ENCODE measurements at places on chromosomes 5 and 9.
A peak's percentile ranks its signal among the peaks of the same experiment; 100 is the strongest.

- no peak for DNase-seq
These were observed 111.8 kb downstream of the HMHB1 start for GRCh38 chr5:143923634-143924266.

GRCh38 chr5:92313385-92313784 is 930.3 kb upstream of the ARRDC3 start:
- DNase-seq: no peak

DNA sequence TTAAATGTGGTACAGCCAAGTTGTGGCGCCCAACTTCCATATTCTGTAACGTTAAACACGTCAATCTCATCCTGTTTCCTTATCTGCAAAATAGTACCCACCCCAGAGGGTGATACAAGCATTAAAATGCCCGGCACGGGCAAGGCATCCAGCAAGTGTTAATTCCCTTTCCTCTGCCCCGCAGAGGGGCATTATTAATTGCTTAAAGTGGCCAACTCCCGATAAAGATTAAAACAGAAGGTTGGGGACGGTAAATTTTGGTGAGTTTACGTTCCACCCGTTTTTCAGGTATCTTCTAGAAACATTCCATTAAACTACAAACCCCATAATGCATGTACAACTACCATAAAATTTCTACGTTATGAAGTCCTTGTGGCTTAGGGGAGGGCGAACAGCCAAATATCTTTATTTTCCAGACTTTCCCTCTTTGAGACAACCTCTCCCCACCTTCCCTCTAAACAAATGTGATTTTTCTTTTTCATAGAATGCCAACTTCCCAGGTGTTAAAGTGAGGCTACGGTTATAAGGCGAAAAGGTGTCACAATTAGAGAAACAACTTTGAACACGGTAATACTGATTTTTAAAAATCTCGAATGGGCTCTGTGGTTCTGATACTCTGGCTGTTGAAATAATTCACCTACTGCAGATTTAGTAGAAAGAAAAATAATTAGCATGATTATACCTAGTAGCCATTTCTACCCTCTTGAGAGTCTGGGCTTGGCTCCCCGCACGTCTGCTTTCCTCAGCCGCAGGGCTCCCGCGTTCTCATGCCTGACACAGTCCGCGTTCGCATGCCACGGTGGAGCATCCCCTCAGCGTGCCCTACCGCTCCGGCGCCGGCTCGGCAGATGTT is 1.2 kb upstream of the GPBP1 start:
- no peak for DNase-seq

GRCh38 chr5:168979135-168979534 is 321.8 kb downstream of the SLIT3 start:
- no peak for DNase-seq

- no peak for DNase-seq
These were observed 169.2 kb downstream of the HSPA4 start for GRCh38 chr5:133220851-133221674.

DNA sequence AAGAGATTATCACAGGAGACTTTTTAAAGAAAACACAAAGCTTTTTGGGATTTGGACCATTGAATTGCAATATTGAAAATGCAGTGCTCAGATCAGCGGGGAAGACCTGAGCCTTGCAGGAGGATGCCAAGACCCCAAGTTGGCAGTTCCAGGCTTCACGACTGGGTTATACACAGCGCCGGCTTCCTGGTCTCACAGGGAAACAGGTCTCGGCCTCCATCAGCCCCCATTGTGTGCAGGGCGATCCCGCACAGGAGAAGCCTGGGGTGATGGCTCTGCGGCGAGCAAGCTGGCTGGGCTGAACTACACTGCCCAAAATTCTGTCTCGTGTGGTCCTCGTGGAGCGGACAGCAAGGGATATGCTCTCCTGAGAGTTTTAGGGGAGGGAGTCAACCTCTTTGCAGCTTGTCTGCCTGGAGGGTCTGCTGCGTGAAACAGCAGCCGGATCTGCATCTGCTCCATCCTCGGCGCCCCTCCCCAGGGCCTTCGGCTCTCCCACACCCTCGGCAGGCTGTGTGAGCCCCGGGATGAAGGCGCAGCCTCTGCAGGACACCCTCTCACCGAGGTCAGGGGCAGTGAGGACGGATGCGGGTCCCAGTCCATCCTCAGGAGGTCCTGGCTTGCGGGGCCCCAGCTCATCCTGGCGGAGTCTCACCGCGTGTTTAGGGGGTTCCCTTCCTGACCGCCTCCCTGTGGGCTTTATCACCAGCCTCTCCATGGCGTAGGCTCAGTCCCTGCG is 60.6 kb downstream of the NSUN2 start:
- DNase-seq: no peak

DNA sequence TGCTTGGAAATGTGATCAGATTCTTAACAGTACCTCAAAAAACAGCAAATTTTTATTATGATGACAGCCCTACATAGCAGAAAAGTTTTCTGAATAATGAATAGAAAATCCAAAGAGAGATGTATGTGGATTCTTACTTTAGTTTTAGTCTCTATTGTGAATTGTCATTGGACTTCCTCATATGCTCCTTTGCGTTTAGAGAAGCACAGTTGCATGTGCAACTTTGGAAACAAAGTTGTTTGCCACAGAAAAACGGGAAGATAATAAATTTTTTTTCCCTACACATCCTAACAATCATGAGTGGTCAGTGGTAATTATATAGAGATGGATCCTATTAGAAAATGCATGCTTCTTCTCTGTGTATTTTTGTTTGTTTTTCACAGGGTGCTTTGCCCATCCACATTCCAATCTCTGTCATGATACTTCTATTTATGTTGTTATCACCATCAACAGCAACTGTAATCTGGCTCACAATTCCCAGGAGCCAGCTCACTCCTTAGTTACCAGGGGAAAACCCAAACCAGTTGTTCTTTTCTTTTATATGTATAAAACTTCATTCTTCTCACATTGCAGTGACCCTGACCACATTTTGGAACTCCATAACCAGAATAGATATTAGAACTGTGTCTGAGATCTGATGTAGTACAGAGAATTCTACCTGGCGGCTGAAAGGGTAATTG is 118.7 kb downstream of the NDUFS4 start:
- DNase-seq: no peak

DNA sequence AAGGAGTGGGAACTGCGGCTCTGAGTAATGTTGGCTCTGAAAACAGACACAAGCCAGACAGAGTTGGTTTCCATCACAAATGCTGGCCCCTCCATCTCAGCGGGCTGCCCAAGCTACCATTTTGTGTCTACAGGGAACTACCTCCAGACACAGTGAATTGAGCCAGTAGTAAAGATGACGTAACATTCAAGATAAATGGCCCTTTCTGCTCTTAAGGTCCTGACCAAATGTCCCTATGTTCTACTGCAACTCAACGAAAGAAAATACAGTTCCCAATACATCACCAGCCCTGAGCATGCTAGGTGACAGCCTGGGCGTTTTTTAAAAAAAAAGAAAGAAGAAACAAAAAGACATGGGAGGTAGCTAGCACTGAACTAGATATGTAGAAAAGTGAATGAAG is 227.8 kb upstream of the RASEF start:
- no peak for DNase-seq

DNA sequence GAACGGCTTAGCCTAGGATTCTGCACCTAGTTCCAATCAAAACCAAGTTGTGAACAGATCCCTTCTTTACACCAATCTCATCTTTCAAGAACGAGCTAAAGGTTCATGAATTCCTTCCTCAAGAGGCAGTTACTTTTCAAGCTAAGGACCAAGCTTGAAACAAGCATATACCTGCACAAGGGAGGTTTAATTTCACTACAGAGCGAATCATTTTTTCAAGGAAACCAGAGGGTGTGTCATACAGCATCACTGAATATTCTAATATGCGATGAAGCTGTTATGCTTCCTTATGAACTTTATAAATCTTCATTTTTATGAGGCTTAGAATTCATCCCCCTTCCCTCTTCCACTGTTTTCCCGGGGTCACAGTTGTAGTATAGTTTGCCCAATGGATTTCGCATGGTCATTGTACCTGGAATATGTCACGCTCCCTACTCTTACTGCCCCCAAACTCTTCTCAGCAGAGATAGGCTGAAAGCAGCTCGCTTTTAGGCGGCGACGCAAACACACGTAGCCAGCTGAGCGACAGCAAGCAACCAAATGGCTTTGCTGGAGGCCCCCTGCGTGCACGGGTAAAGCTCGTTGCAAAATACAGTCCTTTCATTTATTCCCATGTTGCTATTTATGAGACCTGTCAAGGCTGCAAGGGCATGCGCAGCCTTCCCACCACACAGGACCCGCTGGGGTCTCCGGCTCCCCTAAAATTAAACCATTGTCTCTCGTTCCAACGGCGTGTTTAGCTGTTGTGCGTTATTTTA is 832 bp downstream of the LMBRD2 start:
- DNase-seq: peak; percentile 10

- no peak for DNase-seq
These were observed 31.4 kb downstream of the PPARGC1B start for GRCh38 chr5:149761461-149761860.

DNA sequence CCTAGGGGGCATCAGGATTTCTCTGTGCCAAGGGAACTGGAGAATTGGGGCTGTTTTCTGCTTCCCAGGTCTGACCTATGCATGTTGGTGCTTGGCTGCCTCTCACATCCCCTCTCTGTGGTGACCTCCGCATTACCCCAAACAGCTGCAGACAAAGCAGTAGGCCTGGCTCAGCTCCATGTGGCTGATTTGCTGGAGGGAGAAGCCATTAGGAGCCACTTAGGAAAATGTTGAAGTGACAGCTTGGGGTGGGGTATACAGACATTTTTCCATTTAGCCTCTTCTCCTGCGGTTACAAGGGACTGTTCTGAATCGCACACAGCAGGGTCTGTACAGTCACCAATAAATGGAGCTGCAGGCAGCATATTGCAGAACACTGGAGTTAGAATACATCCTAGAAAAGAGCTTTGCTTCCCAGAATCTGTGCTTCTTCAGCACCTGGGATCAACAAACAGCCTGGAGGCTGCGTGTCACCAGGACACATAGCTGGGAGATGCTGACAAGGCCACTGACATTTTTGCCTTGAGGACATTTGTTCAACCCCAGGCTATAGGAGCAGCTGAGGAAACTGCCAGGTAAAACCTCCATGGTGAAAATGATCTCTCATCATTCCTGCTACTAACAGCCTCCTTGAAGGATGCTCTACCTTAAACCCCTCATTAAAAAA is 335.3 kb downstream of the DIRAS2 start:
- no peak for DNase-seq

GRCh38 chr5:178281331-178281730 is 48.7 kb upstream of the PHYKPL start:
- no peak for DNase-seq

DNA sequence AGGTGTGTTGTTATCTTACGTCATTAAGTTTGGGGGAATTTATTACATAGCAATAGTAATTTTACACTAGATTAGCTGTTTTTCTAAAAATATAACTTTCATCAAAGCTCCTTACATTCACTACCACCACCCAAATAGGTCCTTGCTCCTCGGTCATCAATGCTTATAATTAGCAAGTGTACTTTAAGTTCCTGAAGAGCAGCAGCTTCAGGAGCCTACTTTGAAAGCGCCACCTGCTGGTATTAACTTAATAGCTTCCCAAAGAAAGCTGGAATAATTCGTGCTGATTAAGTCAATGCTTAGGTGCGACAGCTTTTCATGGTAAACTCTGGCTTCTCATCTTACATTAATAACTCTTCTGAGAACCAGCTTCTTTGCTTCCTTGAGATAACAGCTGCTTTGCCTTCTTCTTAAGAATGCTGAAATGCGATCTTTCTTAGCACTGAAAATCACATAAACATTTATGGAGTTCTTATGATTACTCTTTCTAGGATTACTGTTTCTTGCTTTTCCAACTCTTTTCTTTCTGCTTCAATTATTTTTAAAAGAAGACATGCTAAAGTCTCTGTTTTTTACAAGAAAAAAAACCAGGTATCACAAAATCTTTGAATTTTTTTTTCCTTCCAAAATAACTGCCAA is 10.0 kb upstream of the C5 start:
- DNase-seq: no peak

- DNase-seq: no peak
These were observed 379.5 kb upstream of the GRAMD2B start for GRCh38 chr5:126043688-126044087.
